ENCODE measurements at places on chromosomes 4 and X.

DNA sequence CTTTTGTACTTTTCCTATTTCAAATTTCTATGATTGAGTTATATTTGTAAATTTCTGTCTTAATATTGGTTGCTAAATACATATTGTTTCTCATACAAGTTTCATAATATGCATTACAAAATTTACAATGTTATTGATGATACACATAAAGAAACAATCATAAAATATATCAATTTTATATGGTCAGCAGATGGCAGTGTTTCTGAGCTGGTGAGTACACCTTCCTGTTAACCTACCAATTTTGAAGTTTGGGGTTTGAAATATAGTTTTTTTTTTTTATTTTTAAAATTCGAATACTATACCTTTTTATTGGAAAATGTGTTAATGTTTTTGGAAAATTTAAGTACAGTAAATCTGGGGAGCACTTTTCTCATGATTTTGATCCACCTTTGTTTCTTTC lies 1953.1 kb upstream of the ADGRL3 start:
- no peak for DNase-seq

DNA sequence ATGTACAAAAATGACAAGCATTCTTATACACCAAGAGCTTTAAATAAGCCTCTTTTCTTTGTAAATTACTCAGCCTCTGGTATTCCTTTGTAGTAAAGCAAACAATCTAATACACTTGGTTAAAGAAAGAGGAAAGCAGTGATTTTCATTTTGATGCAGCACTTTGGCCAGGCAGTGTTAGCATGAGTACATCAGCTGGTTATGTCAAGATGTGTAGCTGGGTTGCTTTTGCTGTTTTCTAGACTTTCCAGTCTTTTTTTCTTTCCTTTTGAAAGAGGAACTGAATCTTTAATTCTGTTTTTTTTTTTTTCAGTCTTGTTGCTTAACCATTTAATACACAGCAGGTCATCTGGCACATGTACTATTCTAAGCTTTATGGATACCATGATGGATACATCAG lies 167.1 kb upstream of the AADAT start:
- no peak for DNase-seq

DNA sequence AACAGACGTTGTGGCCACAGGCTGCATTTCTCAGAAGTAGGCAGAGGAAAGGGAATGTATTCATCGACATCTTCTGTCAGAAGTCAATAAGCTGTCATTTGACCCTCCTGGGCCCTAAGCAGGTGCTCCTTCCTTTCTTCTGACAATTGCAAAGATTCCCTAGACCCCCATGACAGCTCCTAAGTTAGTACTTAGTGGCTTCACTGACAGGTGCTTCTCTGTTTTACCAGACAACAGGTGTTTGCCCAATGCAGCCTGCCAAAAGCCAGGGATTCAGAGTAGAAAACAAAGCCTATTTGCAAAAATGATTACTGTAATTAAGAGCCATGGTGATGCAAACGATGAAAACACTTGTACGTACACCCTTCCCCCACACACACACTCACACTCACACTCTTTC lies 7.5 kb upstream of the FGF5 start:
- DNase-seq: no peak

DNA sequence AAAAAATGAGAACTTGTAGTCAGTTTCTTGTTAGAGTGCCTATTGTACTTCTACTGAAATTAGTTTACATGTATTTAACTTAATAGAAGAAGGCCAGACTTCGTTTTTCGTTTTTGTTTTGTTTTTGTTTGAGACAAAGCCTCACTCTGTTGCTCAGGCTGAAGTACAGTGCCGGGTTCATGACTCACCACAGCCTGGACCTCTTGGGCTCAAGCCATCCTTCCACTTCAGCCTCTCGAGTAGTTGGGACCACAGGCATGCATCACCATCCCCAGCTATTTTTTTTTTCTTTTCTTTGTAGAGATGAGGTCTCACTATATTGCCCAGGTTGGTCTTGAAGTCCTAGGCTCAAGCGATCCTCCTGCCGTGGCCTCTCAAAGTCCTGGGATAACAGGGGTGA lies 793.9 kb downstream of the ADGRL3 start:
- no peak for DNase-seq

- DNase-seq: no peak
Observed at GRCh38 chr4:73860181-73860580, 7.1 kb downstream of the PF4V1 start.

DNA sequence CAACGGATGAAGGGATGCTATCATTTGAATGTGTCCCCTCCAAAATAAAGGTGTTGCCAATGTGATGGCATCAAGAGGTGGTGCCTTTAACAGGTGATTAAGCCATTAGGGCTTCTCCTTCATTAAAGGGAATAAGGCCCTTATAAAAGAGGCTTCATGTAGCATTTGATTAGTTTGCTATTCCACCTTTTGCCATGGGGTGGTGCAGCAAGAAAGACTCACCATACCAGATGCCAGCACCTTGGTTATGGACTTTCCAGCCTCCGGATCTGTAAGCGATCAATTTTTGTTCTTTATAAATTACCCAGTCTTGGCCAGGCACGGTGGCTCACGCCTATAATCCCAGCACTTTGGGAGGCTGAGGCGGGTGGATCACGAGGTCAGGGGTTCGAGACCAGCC lies 7.9 kb upstream of the SLC25A43 start:
- no peak for DNase-seq

- no peak for DNase-seq
Observed at GRCh38 chrX:154098551-154098950, 1.0 kb upstream of the MECP2 start.

- no peak for DNase-seq
Observed at GRCh38 chrX:3541336-3541735, 172.1 kb downstream of the PRKX start.

DNA sequence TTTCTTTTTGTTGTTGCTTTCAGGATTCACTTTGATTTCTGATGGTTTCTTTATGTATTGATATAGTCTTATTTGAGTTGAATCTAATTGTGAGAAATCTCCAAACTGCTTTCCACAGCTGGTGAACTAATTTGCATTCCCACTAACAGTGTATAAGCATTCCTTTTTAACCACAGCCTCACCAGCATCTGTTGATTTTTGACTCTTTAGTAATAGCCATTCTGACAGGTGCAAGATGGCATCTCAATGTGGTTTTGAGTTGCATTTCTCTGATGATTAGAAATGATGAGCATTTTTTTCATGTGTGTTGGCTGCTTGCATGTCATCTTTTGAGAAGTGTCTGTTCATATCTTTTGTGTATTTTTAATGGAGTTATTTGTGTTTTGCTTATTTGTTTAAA lies 1023.1 kb downstream of the SH3BGRL start:
- no peak for DNase-seq

GRCh38 chr4:21380861-21381260 lies 567.7 kb downstream of the KCNIP4 start:
- DNase-seq: no peak

DNA sequence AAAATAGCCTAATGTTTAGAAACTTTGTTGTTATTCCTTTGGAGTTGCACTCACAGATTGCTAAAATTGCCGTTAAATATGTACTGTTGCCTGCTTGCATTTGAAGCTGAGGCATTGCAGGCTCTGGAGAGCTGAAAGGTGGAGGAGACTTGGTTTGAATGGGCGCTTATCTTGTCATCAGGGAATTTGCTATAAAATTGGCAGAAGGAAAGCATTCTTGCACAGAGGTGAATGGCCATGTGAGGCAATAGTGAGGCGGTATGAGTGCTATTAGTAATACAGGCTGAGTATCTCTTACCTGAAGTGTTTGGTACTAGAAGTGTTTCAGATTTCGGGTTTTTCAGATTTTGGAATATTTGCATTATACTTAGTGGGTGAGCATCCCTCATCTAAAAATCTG lies 41.3 kb downstream of the TRAPPC11 start:
- DNase-seq: no peak

DNA sequence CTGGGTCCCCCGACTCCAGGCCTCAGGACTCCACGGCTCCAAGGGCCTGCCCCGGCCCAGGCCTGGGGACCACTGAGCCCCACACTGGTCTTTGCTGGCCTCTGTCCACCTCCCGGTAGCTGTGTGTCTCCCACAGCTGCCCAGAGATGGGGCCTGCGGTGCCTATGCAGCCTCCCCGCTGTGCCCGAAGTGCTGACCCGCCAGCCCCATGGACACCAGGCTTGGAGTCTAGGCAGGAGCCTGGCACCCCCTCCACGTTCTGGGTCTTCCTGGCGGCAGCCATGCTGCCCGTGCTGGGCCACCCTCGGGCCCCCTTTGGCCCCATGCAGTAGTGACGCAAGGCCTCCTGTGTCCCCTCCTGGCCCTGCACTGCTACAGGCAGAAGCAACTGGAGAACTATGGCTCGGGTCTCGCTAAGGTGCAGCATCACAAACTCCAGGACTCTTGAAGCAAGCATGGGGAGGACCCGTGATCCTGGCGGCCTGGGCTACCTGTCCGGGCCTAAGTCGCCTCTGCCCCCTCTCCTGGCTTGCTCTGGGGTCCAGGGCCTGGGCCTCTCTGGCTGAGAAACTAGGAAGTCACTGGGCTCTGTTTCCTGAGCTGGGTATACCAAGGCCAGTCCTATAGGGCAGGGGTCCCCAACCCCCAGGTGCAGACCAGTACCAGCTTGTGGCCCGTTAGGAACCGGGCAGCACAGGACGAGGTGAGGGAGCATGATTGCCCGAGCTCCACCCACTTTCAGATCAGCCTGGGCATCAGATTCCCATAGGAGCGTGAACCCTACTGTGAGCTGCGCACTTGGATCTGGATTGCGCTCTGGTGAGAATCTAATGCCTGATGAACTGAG lies 917 bp downstream of the MYL5 start:
- no peak for DNase-seq

DNA sequence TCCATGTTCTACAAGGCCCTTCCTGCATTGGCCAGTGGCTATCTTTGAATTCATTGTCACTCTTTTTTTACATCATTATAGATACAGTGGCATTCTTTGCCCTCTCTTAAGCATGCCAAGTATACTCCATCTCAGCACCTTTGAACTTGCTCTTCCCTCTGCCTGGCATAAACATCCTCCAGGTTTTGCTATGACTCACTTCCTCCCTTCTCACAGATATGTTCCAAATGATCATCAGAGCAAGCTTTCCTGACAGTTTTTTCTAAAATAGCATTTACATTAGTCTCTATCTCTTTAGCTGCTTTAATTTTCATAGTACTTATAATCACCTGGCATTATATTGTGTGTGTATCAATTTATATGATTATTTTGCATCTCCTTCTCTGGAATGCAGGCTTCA lies 553.3 kb upstream of the MAGEB2 start:
- DNase-seq: no peak

GRCh38 chr4:83179205-83179604 lies 64.7 kb upstream of the PLAC8 start:
- DNase-seq: no peak

GRCh38 chrX:68914479-68914946 lies 85.7 kb downstream of the EFNB1 start:
- DNase-seq: no peak

DNA sequence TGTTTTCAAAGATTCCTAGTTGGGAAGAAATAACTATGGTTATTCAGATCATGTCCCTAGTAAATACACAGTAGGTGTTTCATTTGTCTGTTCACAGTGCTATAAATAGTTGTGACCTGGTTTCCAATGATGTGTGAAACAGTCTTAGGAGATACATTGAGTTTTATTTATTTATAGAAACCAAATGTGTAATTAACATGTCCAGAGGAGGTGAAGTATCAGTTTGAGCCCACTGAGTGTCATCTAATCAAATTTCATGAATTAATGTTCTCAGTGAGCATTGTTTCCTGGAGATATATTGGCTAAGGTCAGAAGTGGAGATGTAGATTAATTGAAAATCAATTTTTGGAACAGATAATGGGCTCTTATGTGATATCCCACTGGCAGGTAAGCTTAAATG lies 996.3 kb downstream of the FSTL5 start:
- no peak for DNase-seq

GRCh38 chrX:85930099-85930498 lies 117.3 kb downstream of the CHM start:
- no peak for DNase-seq

DNA sequence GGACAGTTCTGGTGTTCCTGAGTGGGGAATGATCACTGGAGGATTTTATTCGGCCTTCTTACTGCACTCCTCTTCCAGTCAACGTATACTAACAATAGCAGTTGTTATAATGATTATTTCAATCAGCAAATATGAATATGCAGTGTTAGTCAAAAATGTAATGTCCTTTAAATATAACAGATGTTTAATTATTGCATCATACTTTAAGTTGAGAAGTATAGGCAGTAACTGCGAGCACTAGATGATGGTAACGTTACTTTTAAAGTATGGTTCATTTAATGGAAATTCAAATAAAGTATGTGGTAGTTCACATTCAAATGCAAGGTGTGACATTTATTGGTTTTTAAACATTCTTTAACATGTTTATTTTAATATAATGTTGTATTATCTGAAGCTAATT lies 5.5 kb upstream of the BLTP1 start:
- DNase-seq: no peak

GRCh38 chr4:87881115-87881514 lies 48.3 kb downstream of the MEPE start:
- DNase-seq: no peak

DNA sequence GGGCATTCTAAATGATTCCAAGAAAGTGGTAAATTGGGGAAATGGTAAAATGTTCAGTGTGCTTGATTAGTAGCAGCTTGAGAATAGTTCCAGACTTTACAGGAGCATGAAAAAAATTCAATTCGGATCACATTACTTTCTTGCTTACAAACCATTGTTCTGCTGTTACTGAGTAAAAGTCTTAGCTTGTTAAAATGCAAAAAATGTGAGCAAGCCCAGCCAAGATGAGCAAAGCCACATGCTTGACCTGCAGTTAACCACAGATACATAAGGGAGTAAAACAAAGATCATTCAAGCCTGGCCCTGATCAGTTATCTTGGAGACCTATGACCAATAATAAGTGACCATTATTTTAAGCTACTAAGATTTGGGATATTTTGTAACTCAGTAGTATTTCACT lies 562.9 kb upstream of the MAGEB2 start:
- no peak for DNase-seq

- DNase-seq: no peak
Observed at GRCh38 chrX:92209936-92210335, 430.8 kb downstream of the PCDH11X start.

- no peak for DNase-seq
Observed at GRCh38 chr4:84495118-84495793, 3.8 kb downstream of the NKX6-1 start.

DNA sequence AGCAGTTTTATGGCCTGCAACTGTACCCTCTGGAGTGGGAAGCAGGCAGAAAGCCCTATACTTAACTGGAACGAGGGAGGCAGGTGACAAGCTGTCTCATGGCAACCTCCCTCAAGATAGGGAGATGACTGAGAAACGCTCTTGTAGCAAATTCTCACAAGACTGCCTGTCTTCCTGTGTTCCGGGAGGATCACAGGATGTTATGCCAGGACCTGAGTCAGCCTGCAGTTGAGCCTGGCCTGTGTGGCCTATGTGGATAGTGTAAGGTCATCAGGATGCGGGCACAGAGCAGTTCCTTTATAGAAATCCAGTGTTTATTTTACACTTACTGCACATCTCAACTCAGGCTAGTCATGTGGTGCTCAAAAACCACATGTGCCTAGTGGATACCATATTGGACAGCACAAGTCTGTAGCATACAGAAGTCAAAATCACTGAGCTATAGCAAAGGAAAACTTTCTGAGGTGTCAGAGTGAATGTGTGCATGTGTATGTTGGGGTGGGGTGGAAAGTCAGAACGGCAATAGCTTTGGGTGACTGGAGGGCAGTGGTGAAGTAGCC lies 25.2 kb downstream of the TAF7L start:
- no peak for DNase-seq

- DNase-seq: no peak
Observed at GRCh38 chrX:100658941-100659381, 15.0 kb downstream of the SRPX2 start.
